ENCODE measurements at places on chromosomes 7 and 10.

DNA sequence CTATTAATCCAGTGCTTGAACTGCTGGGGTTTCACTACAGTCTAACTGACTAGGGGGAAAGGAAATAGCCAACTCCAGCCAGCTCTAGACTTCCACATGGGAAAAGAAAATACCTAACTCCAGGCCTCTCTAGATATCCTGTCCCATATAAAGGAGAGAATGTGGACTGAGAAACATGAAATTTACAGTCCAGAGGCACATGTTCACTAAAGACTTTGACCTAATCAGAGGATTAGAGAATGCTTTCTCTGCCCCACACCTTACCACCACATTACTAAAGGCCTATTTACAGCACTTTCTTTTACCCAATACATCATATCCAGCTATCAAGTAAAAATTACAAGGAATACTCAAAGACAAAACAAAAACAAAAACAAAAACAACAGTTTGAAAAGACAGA is 164.2 kb downstream of the PCLO start:
- no peak for DNase-seq

DNA sequence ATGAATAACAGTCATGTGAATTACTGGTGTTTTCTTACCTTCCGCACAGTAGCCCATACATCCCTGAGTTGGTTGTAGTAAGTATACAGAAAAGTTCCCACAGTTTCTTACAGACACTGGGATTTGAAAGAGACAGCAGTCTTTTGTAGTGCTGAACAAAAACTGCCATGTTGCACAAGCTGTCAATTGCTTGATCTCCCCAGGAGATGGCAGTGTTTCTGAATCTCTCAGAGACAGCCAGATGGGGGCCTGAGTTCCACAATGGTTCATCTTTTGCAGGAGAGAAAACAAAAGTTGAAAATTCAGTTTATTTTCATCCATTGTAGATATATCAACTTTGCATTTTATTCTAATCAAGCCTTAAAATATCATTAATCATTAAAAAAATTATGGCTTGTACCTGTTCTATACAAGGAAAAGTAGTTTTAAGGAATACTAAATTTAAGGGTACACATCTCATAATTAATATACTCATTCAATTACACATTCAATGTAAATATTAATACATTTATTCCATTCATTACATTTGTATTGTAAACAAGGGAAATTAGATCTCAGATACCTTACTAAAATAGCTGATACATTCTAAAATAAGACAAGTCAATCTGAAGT is 14.5 kb downstream of the VWDE start:
- DNase-seq: no peak

GRCh38 chr7:55110282-55110992 is 91.6 kb downstream of the EGFR start:
- no peak for DNase-seq

DNA sequence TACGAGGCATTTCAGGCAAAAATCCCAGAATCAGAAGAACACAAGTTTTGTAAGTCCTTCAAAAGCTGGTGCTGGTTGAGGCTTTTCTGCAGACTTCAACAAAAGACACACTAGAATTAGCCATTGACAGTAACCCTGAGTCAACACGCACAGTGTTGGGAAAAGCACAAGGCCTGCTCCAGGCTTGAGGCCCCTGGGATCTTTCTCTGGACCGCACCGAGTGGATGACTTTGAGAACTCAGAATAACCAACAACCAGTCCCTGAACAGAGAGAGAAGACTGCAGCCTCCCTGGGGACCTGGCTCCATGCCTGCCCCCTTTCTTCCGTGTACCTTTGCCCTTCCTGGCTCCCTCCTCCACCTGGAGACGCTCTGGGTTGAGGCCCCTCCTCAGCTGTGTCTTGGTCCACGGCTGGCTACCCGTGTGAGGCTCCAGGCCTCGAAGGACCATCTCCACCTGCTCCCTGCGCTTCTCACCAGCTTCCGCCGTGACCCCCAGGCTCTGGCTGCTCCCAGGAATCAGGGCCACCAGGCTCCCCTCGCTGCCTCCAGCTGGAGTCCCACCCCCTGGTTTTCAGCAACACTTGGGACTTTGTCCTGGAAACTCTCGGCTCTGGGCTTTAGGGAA is 28.4 kb downstream of the DIP2C start:
- no peak for DNase-seq

DNA sequence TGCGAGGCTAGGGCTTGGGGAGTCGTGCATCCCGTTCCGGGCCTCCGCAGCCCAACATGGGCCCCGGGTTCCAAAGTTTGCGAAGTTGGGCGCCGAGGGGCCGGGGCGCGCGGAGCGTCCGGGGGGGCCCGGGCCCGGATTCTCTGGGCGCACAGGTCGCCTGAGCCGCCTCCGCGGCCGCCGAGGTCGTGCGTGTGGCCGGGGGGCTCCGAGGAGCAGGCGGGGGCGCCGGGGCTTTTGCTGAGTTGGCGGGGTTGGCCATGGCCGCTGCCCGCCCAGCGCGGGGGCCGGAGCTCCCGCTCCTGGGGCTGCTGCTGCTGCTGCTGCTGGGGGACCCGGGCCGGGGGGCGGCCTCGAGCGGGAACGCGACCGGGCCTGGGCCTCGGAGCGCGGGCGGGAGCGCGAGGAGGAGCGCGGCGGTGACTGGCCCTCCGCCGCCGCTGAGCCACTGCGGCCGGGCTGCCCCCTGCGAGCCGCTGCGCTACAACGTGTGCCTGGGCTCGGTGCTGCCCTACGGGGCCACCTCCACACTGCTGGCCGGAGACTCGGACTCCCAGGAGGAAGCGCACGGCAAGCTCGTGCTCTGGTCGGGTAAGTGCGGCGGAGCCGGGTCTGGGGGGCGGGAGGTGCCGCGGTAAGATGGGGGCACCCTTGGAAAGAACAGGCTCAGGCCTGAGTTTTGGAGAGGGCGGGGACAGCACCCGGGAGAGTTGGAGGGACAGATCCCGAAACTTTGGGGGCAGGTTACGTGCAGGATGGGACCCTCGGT is 643 bp downstream of the SMO start:
- no peak for DNase-seq

GRCh38 chr7:101167645-101168411 is 2.5 kb upstream of the VGF start:
- no peak for DNase-seq

DNA sequence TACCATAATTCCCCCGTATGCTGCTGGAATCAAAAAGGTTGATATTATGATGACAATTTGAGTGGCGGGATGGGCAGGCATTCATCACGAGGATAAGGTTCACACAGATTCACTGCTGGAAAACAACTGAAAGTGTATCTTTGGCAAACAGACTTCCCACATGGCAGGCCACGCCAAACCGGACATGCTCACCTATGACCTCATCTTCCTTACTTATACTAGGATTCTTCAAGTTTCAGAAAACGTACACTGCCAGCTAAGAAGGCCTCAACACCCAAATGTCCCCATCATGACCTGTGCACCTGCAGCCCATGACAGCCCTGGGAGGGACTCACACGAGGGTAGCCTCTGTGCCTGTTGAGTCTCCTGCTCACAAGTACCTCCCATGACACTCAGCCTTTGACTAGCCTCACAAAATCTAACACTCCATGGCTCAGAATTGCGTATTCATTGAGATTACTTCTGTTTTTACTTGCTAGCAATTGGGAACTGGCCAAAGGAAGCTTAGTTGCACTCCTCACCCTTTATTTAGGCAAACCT is 259.0 kb upstream of the GHITM start:
- DNase-seq: no peak

DNA sequence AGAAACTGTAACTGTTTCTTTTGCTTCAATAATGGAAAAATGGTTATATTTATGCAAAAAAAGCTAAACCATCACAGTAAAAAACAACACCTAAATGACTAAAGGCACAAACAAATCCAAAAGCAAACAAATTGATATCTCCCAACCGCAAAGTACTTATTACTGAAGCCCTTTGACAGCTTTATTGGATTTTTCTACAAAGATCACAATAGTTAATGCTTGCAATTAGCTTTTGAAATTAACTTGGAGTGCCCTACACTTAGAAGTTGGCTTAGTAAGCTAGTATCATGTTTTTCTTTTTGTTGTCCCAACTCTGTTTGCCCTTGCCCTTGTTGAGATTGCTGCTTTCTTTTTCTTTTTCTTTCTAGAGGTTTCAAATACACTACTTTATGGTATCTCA is 257.5 kb downstream of the INHBA start:
- DNase-seq: no peak

Measured in stimulated activated CD8-positive, alpha-beta memory T cell treated with anti-CD3 and anti-CD28 coated beads, Interleukin-15, amount 100 ng/mL, for 1 hour (primary cell).